D341Med (cell line): ENCODE measurements at places on chromosomes 1 and 21.

- DNase-seq, result no peak
These were observed 171.7 kb downstream of the NFIA start for GRCh38 chr1:61253912-61254633.

DNA sequence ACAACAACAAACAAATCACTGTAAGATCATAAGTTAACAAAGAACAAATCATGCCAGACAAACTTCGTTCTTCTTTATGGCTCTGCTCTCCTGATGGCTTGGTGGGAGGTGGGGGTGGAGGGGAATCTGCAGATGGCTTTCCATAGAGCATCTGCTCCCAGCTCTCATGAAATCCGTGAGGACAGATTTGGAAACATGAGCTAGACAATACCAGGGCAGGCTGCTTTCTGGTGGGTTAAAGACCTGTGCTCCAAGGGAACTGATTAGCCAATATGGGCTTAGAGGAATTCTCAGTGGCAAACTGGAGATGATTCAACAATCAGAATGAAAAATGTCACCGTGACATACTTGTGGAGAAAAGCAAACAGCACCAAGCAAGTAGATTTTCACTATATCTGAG is 69.4 kb upstream of the TLR5 start:
- DNase-seq, result no peak

- no peak for DNase-seq
These were observed 1.1 kb downstream of the CD84 start for GRCh38 chr1:160578175-160578524.

- DNase-seq, result no peak
These were observed 846 bp downstream of the NSUN4 start for GRCh38 chr1:46341222-46342083.

- DNase-seq, result no peak
These were observed 24.9 kb downstream of the TMED5 start for GRCh38 chr1:93155335-93155734.

- no peak for DNase-seq
These were observed 282.7 kb downstream of the NPHP4 start for GRCh38 chr1:5709461-5709975.

GRCh38 chr1:210641582-210641981 is 312.9 kb downstream of the HHAT start:
- no peak for DNase-seq

DNA sequence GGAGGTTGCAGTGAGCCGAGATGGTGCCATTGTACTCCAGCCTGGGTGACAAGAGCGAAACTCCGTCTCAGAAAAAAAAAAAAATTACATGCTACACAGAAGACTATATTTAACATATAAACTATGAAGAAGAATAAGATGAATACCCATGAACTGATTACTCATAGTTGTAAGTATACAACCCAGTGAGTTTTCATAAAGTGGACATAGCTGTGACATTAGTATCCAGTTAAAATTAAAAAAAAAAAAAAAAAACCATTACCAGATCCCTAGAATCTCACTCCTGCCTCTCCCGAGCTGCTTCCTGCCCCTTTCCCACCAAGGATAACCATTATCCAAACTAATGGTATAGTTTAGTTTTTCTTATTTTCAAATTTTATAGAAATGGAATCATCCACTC is 37.4 kb downstream of the UBE4B start:
- DNase-seq, result no peak
